ENCODE measurements at places on chromosomes 11 and 22. TPM values are rescaled to one million over a fixed set of nuclear protein-coding genes. Genes with fewer than 3 reads are reported as not detected.

DNA sequence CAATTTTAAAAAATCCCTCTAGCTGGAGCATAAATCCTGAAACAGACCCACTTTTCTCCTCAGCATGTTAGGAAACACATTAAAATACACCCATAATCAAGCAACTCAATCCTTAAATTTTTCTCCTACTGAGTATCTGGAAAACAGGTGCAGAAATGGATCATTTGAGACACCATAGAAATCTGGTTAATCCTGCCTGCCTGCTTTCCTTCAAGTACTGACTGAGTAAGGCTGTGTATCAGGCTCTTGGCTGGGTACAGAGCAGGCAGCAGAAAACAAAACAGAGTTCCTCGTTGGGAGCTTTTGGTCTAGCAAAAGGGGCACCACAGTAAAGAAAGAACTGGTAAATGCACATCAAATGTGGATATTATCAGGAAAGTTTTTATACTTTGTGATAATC, 1.9 kb downstream of the KCNQ1OT1 start:
- DNase-seq, result no peak

GRCh38 chr11:75490221-75491181, 35.2 kb downstream of the GDPD5 start:
- no peak for DNase-seq

DNA sequence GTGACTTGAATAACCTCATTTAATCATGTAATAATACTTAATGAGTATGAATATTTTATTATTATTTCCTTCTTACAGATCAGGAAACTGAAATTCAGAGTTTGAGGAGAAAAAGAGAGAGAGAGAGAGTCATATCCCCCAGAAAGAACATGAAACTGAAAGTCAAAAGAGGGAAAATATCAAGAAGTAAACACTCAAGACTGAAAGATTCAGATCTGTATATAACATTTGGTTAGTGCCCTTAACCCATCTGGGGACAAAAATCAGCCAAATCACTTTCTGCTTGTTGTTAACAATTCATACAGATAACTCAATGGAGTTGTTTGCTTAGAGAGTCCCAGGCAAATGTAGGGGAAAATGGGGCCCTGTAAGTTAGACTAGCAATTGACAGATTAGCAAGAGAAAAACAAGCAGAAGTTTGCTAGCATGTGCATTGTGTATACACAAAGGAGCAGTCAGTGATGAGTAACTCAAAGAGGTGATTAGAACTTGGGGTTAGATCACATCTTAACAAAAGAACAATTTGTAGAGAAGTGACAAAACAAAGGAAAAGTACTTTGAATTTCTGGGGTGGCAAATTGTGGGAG, 25.9 kb upstream of the MMP13 start:
- no peak for DNase-seq

- DNase-seq, result no peak
These were observed 355.2 kb downstream of the DYNC2H1 start for GRCh38 chr11:103464420-103464819.

GRCh38 chr11:27179334-27179733, 138.7 kb downstream of the BBOX1 start:
- DNase-seq, result no peak

GRCh38 chr11:86193297-86194095, 51.1 kb upstream of the EED start:
- peak; percentile 89 for DNase-seq

DNA sequence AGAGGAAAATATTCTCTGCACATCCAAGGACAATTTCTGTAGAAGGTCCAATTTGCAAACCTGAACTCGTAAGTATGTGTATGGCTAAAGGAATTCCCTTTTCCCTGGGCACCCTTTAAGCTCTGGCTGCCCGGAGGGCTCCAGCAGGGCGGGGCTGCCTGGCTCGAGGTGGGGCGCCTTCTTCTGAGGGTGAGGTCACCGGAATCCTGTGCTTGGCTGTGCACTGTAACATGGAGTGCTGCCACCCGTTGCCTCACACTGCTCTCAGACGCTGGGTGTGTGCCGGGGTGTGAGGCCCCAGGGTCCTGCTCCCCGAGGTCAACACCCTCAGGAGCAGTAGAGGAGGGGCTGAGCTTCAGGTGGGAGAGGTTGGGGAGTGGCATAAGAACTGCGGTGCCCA, 61.5 kb downstream of the SYN3 start:
- peak; percentile 16 for DNase-seq

DNA sequence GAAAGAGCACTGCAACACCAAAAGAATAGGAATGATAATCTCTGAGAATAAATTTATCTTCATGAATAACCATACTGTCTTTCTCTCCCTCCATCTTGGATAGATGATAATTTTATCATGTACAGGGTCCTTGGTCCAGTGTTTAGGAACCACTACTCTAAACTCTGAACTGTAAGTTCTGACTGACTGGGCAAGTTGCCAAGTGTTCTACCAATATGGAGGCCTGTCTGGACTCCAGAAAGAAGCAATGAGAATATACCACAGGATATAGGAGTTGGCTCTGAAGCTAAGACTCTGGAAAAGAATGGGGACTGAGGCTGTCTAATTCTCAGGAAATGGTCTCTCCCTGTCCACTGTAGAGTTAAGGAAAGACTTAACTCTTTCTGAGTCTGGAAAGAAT, 1.5 kb downstream of the FHIP1B start:
- DNase-seq, result no peak

- no peak for DNase-seq
These were observed 65.5 kb downstream of the AAMDC start for GRCh38 chr11:77886401-77886800.

GRCh38 chr22:36334821-36335603, 52.8 kb downstream of the MYH9 start:
- no peak for DNase-seq

The GRIA4 gene
- polyA plus RNA-seq, result not detected

The ABCC8 gene
- polyA plus RNA-seq, result 1.1 TPM

The CYB5R2 gene
- polyA plus RNA-seq, result 2.9 TPM

The GPR83 gene
- polyA plus RNA-seq, result 0.06 TPM

The LRRC55 gene
- polyA plus RNA-seq, result not detected

Measured in A549 (cell line).